ENCODE measurements at places on chromosomes 16 and 17. TPM values are rescaled to one million over a fixed set of nuclear protein-coding genes. Genes with fewer than 3 reads are reported as not detected.
A peak's percentile ranks its signal among the peaks of the same experiment; 100 is the strongest.

The KRTAP4-5 gene
- not detected for total RNA-seq

The KIF18B gene
- total RNA-seq: 27.1 TPM

The MTHFSD gene
- 8.1 TPM for total RNA-seq

The RNF167 gene
- total RNA-seq: 87.0 TPM

The TP53TG3D gene
- total RNA-seq: not detected

The CD7 gene
- total RNA-seq: 0.42 TPM

- no peaks in the 10 kb centered on the region for H3K27me3 ChIP-seq
- H3K36me3 ChIP-seq: no peaks in the 10 kb centered on the region
- H3K27ac ChIP-seq: no peak overlapping the region
- DNase-seq: peak; percentile 54
- no peaks in the 10 kb centered on the region for H3K4me1 ChIP-seq
- no peak overlapping the region for H3K4me3 ChIP-seq
These were observed 90.5 kb downstream of the NPIPB11 start for GRCh38 chr16:29315916-29316517.

DNA sequence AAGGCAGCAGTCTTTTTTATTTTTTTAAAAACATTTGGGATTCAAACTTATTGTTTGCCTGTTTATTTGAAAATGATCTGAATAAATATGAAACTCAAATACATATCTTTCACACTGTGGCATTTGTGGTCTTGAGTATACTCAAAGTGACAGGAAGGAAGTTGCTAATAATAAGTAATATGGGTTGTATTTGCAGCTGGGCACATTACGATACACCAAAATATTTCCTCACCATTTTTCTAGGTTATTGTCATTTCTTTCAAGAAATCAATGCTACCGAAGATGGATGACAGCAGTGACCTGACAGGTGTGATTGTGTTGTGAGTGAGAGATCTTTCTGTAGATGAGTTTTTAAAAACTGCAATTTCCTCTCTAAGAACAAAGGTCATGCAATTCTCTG lies 665.7 kb downstream of the CDH8 start:
- H3K36me3 ChIP-seq: no peaks in the 10 kb centered on the region
- no peaks in the 10 kb centered on the region for H3K27me3 ChIP-seq
- H3K4me1 ChIP-seq: no peaks in the 10 kb centered on the region
- no peak overlapping the region for H3K27ac ChIP-seq
- DNase-seq: no peak
- H3K4me3 ChIP-seq: no peak overlapping the region

GRCh38 chr16:2946649-2947048 lies 17.4 kb upstream of the KREMEN2 start:
- no peaks in the 10 kb centered on the region for H3K27me3 ChIP-seq
- no peaks in the 10 kb centered on the region for H3K4me1 ChIP-seq
- no peaks in the 10 kb centered on the region for H3K36me3 ChIP-seq
- no peak for DNase-seq

DNA sequence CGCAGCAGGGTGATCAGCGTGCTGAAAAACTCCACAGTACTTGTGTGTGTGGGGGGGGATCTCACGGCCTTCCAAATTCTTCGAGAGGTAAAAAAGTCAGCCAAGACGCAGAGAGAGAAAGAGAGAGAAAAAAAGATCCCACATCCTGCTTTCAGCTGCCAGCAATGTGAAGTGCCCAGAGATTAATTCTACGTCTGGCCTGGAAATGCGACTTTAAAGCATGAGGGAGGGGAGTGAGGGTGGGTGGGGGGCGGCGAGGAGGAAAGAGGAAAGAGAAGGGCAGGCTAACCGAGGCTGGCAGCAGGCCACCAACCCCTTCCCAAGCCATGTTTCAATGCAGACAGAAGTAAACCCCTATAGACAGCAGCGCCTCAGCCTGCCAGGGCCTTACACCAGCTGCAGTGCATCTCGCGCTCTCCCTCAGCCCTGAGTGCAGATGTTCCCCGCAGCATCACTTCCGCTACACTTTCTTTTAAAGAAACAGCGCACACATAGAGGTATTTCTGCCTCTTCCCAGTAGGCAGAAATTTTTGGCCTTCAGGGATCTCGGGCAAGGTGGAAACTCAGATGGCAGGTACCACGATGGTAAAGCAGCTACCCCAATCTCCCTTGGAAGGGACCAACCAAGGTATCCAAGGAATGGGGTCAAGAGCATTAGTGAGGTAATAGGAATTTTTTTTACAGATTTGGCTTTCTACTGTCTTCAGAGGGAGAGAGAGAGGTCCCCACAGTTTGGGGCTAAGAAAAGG lies 87.8 kb downstream of the SMG6 start:
- no peaks in the 10 kb centered on the region for H3K36me3 ChIP-seq
- peak overlapping the region; percentile 72 for H3K27ac ChIP-seq
- peak overlapping the region; percentile 19 for H3K4me3 ChIP-seq
- peak; percentile 78 for DNase-seq
- peaks cover 16% of the 10 kb centered on the region for H3K4me1 ChIP-seq

GRCh38 chr17:68511254-68511670 lies 968 bp upstream of the PRKAR1A start:
- DNase-seq: no peak
- H3K27ac ChIP-seq: peak overlapping the region; percentile 97
- peaks cover 12% of the 10 kb centered on the region for H3K36me3 ChIP-seq
- no peaks in the 10 kb centered on the region for H3K27me3 ChIP-seq
- H3K4me1 ChIP-seq: peaks cover 26% of the 10 kb centered on the region

Measured in GM23338 (cell line).